ENCODE measurements at places on chromosomes 4 and X. TPM values are rescaled to one million over a fixed set of nuclear protein-coding genes. Genes with fewer than 3 reads are reported as not detected.
A peak's percentile ranks its signal among the peaks of the same experiment; 100 is the strongest.

- no peak within 1 kb of the TSS for H3K4me3 ChIP-seq
- DNase-seq = no peak
- no peaks in the 10 kb centered on the region for H3K4me1 ChIP-seq
- H3K36me3 ChIP-seq = no peaks in the 10 kb centered on the region
Observed at GRCh38 chrX:70176938-70177533, at the start of gene DGAT2L6. Gene DGAT2L6, plus strand, starts transcription at chrX:70177483. Its CDS starts 100 bp downstream, at chrX:70177583.

GRCh38 chr4:165222651-165222994, 15.3 kb downstream of the KLHL2 start:
- H3K4me3 ChIP-seq = no peak overlapping the region
- no peaks in the 10 kb centered on the region for H3K27me3 ChIP-seq
- H3K36me3 ChIP-seq = no peaks in the 10 kb centered on the region
- H3K4me1 ChIP-seq = no peaks in the 10 kb centered on the region
- DNase-seq = no peak

DNA sequence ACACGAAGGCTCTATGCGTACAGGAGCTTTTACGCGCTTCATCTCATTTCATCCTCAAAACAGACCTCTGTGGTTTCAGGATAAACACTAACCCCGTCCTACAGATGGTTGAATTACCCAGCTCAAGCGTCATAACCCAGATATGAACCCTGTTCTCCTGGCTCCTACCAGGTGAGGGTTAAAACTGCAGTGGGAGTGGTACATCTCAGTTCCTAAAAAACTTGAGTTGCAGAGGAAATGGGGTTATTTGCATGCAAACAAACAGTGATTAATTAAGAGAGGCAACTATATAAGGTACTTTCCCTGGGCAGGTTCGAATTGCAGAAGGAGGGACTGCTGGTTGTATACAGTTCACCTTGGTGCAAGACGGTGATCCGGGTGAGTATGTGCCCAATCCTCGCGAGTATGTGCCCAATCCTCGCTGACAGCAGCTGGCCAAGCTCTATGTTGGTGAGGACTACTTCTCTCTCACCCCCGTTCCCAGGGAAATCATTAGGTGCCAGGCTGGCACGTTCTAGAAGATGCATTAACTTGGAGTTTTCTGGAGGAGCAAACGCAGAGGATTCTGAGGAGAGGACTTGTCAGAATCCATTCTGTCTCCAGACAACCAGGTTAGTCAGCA, 72.6 kb downstream of the FHDC1 start:
- no peak overlapping the region for H3K4me3 ChIP-seq
- H3K4me1 ChIP-seq = no peaks in the 10 kb centered on the region
- H3K27me3 ChIP-seq = no peaks in the 10 kb centered on the region

TMEM35A gene
- not detected for total RNA-seq

- no peaks in the 10 kb centered on the region for H3K36me3 ChIP-seq
- no peaks in the 10 kb centered on the region for H3K4me1 ChIP-seq
- no peak for DNase-seq
- no peak overlapping the region for H3K4me3 ChIP-seq
- H3K27ac ChIP-seq = no peak overlapping the region
Observed at GRCh38 chrX:44451056-44451455, 91.6 kb downstream of the FUNDC1 start.

GRCh38 chr4:183175631-183176232, 76.7 kb downstream of the WWC2 start:
- no peak overlapping the region for H3K4me3 ChIP-seq
- no peak overlapping the region for H3K27ac ChIP-seq
- DNase-seq = no peak
- no peaks in the 10 kb centered on the region for H3K36me3 ChIP-seq
- peaks cover 66% of the 10 kb centered on the region for H3K4me1 ChIP-seq
- no peaks in the 10 kb centered on the region for H3K27me3 ChIP-seq

GRCh38 chr4:45294464-45294863, 568.1 kb upstream of the GNPDA2 start:
- H3K36me3 ChIP-seq = no peaks in the 10 kb centered on the region
- H3K4me1 ChIP-seq = no peaks in the 10 kb centered on the region
- no peak for DNase-seq
- H3K27me3 ChIP-seq = no peaks in the 10 kb centered on the region
- no peak overlapping the region for H3K4me3 ChIP-seq

- H3K4me3 ChIP-seq = no peak overlapping the region
- DNase-seq = no peak
- H3K36me3 ChIP-seq = peaks cover 8% of the 10 kb centered on the region
- H3K27ac ChIP-seq = peak overlapping the region; percentile 30
Observed at GRCh38 chr4:73172161-73172560, 86.4 kb downstream of the ANKRD17 start.

DNA sequence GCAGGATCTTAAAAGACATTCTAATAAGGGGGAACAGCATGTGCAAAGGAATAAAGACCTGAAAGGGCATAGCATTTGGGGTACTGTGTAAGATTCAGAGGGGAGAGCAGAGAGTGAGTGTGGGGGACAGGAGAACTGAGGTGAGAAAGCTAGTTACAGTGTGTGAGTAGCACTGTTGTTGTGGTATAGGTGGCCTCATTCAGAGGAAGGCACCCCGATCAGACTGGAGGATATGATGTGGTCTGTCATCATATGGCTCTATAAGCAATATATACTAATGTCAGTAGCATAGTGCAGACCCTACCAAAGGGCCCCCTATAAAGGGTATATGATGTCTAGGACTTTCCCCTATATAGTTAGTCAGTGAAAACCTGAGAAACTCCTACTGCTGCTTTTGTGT, 175.8 kb downstream of the FMR1NB start:
- DNase-seq = no peak
- H3K36me3 ChIP-seq = no peaks in the 10 kb centered on the region
- no peak overlapping the region for H3K4me3 ChIP-seq
- H3K27me3 ChIP-seq = no peaks in the 10 kb centered on the region

GRCh38 chr4:152100379-152101201, 339.8 kb upstream of the GATB start:
- H3K4me3 ChIP-seq = no peak overlapping the region
- peaks cover 48% of the 10 kb centered on the region for H3K4me1 ChIP-seq
- H3K27me3 ChIP-seq = no peaks in the 10 kb centered on the region
- no peaks in the 10 kb centered on the region for H3K36me3 ChIP-seq

DNA sequence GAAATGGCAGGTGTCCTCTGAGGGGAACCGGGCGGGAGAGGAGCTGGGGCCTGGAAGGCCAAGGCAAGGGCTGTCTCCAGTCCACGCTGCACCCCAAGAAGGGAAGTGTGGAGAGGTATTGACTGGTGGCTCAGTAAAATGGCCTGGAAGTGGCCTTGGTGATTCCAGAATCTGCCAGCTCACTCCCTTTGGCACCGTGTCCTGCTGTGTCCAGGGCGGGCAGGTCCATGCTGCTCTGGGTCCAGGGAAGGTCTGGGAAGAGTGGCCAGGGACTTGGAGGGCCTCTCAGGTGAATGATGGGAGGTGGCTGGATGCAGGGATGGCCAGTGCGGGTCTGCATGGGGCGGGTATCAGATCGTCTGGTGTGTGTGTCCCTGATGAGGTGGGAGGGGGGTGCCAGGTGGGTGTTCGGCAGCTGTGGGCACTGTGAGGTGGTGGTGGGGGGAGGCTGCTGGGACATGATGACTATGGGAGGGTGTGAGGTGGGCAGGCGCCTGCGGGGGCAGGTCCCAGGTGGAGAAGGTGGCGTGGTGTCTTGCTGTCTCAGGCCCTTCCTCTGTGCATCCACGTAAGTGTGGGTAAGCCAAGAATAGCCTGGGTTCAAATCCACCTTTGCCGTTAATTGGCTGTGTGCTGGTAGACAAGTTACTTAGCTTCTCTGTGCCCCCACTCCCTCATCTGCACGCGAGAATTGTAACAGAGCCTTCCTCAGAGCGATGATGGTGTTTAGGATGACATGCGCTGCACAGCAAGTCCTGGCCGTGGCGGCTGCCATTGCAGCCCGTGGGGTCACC, 17.7 kb downstream of the RGS12 start:
- H3K27me3 ChIP-seq = no peaks in the 10 kb centered on the region
- no peak overlapping the region for H3K27ac ChIP-seq
- no peaks in the 10 kb centered on the region for H3K36me3 ChIP-seq

DNA sequence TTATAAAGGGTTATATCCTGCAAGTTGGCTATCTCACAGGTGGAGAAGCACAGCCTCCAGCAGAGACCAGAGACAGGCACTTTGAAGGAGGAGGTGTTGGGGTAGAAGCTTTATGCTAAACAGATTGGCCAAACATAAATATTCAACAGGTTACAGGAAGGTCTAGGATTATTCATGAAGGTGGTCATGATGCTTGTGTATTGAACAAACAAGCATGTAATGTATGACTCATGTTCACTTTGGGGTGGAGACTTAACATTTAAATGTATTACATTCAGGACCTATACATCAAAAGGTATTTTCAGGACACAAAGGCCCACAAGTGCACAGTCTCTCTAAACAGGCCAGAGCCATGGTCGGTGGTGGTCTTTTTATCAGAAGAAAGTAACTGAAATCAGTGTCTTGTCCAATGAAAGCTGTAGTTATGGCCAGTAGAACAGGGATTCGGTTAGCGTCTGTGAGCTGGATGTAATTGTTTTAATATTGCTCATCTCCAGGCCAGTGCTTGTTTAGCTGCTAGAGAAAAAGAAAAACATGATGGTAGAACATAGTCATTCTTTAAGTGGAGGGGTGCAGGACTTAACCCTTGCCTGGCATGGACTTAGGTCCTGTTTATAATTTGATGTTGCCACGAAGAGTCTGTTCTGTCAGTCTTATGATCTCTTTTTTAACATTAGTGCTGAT, 555.2 kb upstream of the PCDH10 start:
- no peaks in the 10 kb centered on the region for H3K4me1 ChIP-seq
- no peaks in the 10 kb centered on the region for H3K36me3 ChIP-seq
- H3K4me3 ChIP-seq = no peak overlapping the region
- no peak overlapping the region for H3K27ac ChIP-seq
- H3K27me3 ChIP-seq = no peaks in the 10 kb centered on the region
- DNase-seq = no peak

DNA sequence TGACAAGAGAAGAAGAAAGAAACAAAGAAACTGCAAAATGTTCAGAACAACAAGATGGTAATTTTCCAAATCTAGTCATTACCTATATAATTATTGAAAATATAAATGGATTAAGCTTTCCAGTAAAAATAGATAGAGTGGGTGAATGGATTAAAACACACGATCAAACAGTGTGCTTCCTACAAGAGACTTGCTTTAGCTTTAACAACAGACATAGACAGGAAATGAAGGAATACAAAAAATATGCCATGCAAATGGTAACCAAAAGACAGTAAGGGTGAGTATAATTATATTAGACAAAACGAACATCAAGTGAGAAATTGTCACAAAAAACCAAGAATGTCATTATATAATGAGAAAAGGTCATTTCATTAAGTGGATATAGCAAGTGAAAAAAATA, 842.8 kb downstream of the CCSER1 start:
- no peaks in the 10 kb centered on the region for H3K4me1 ChIP-seq
- no peaks in the 10 kb centered on the region for H3K27me3 ChIP-seq
- no peak for DNase-seq
- no peak overlapping the region for H3K4me3 ChIP-seq

DNA sequence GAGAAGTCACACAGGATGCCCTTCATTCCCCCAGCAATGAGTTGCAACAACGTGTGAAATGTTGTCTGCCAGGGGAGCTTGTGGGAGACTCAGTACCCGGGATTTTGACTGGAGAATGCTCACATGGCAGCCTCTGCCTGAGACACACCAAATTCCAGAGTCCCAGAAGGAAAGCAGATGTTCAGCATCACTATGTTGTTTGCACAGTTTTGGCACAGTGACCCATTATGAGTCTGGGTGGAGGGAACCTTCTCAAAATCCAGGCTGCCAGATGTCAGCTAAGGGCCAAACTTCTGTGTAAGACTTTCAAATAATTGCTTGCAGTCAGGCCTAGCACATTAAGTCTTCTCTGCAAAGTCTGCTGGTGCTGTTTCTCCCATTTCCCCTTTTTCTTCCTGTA, 1029.7 kb upstream of the TENM3 start:
- no peak overlapping the region for H3K27ac ChIP-seq
- no peaks in the 10 kb centered on the region for H3K27me3 ChIP-seq
- no peak for DNase-seq
- H3K4me1 ChIP-seq = no peaks in the 10 kb centered on the region
- H3K36me3 ChIP-seq = no peaks in the 10 kb centered on the region

GRCh38 chrX:150486011-150486410, 82.4 kb upstream of the MTM1 start:
- H3K36me3 ChIP-seq = no peaks in the 10 kb centered on the region
- DNase-seq = no peak
- H3K4me1 ChIP-seq = no peaks in the 10 kb centered on the region
- no peaks in the 10 kb centered on the region for H3K27me3 ChIP-seq

- H3K27ac ChIP-seq = no peak overlapping the region
- no peaks in the 10 kb centered on the region for H3K27me3 ChIP-seq
- no peaks in the 10 kb centered on the region for H3K4me1 ChIP-seq
Observed at GRCh38 chr4:55143858-55144257, 18.5 kb upstream of the KDR start.

GRIPAP1 gene
- total RNA-seq = 43.1 TPM

DNA sequence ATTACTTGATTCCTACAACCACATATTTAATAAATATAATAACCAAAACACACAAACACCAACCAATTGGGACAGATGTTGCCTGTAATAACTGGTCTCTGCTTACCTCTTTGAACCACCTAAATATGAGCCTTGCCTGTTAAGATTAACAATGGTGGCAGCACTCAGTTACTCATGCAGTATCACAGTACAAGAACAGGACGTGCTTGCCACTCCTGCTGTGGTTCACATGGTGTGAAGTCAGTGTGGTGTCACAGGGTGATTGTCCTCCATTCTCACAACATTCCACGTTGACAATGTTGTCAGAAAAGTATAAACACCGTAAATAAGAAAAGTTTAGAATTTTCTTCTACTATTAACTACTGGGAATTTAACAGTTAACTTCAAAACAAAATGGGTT, 365.0 kb downstream of the PPP3CA start:
- H3K27me3 ChIP-seq = no peaks in the 10 kb centered on the region
- no peaks in the 10 kb centered on the region for H3K36me3 ChIP-seq
- H3K27ac ChIP-seq = no peak overlapping the region
- H3K4me3 ChIP-seq = no peak overlapping the region
- peaks cover 8% of the 10 kb centered on the region for H3K4me1 ChIP-seq
- no peak for DNase-seq

- no peaks in the 10 kb centered on the region for H3K27me3 ChIP-seq
- no peaks in the 10 kb centered on the region for H3K36me3 ChIP-seq
- H3K4me3 ChIP-seq = no peak overlapping the region
- H3K4me1 ChIP-seq = no peaks in the 10 kb centered on the region
Observed at GRCh38 chrX:123308658-123309057, 124.6 kb downstream of the GRIA3 start.
